ENCODE measurements at places on chromosomes 5 and 9. TPM values are rescaled to one million over a fixed set of nuclear protein-coding genes. Genes with fewer than 3 reads are reported as not detected.

DNA sequence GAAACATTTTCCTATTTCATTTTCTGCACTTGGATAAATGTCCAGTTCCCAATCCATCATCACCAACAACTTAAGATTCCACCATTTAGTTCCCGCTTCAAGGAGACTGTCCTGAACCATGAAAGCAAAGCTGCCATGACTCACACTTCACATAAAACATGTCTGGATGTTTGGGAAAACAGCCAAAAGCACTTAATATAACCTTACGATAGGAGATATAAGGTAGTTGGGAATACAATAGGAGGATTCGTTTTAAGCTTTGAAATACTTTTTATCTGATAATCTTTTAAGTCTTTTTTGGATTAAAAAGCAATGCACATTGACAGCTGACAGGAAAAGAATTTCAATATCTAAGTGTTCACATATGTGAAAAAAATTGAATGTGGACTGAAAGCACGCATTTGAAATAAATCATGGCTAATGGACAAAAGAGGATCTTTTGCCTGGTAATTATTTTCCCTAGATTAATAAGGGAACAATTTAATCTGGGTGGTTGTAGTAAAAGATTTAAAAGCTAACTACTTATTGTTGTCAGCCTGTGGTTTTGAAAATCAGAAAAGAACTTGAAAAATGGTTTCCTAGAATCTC lies 17.3 kb upstream of the TGFBI start:
- no peak for DNase-seq

GRCh38 chr5:121968910-121969607 lies 7.3 kb downstream of the SRFBP1 start:
- no peak for DNase-seq

DNA sequence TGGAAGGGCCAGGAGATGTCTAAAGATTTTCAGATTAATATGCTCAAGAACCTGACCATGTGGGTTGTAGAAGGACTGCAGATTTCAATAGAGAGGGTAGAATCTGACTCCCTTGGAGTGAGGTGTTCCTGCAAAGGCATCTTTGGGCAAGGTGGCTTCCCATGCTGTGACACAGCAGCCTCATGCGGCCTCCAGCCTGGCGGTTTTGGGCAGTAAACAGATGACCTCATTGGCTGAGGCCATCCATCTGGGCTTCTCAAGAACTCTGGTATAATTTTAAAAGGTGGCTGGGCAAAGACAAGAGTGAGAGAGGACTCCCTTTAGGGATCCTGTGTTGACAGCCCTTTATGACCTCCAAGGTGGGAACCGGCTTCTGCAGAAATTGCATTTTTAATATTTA lies 90.3 kb upstream of the ERCC6L2 start:
- no peak for DNase-seq

DNA sequence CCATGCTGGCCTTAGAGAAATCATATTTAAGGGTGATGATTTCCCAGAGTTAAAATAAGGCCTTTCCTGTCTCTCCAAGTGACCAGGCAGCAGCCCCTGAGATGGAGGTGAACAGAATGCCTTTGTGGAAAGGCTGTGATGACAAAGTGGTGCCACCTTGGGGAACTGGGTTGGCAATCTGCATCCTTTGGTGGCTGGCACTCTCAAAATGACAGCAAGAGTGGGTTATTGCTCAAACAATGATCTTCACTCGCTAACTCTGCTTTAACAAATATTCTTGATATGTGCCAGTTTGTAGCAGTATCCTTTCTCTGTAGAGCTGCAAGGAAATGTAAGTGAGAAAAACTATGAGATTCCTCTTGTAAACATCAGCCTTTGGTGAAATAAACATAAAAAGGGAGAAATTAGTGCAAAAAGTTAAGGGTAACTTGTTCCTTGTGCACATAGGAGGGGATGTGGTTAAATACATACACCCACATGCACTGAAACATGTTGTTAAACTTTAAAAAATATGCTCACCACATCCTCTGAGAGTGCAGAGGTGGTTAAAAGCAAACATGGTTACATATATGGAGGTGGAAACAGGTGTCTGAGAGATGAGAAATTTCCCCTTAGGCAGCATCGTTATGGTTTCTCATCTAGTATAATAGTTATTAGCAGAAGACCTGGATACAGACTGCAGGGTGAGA lies 373.4 kb upstream of the CTNND2 start:
- no peak for DNase-seq

DNA sequence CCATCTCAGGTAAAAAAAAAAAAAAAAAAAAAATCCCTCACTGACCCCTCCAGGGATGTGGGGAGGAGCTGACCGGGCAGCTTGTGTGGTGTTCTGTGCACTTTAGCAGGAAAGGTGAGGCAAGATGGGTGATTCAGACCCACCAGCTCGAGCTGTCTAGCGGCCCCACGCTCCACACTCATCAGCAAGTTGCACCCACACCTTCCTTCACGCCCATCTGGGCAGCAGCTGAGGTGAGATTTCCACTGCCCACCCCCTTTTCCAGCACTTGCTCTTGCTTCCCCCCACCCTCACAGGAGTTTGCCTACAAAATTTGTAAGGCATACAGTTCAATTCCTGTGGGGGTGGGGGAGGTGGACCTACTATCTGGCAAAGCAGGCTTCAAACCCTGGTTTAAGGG lies 58.7 kb upstream of the ZNF354B start:
- no peak for DNase-seq

DNA sequence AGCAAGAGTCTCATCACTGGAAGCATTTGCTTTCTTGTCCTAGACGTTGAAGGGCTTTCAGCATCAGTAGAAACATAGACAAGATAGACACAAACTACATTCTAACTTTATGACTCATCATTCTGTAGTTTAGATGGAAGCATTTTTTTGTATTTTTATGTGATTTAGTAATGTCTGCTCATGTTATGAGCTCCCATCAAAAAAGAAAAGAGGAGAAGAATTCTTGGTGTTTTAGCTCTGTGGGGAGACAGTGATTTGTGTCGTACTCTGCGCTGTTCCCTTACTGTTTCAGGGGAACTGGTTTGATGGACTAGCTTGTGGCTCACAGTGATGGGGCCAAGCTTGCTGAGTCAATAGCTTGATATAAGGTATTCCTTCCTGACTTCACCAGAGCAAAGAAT lies 159.2 kb upstream of the WWC1 start:
- no peak for DNase-seq

DNA sequence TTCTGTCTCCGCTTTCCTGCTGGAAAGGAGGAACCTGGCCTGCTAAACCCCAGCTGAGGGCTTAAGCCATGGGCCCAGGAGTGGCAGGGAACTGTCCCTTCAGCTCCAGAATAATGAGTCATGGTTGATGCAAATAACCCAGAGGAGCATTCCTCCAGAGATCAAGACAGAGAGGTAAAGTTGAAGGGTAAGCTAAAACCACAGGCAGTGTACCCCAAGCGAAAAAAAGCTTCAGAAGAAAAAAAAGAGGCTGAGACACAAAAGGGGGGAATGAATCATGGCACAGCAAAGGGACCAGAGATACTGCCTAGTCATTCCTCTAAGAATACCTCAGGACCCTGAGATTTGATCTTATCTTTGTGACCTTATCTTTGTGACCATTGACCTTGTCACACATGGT lies 199.5 kb upstream of the TAS2R1 start:
- no peak for DNase-seq

DNA sequence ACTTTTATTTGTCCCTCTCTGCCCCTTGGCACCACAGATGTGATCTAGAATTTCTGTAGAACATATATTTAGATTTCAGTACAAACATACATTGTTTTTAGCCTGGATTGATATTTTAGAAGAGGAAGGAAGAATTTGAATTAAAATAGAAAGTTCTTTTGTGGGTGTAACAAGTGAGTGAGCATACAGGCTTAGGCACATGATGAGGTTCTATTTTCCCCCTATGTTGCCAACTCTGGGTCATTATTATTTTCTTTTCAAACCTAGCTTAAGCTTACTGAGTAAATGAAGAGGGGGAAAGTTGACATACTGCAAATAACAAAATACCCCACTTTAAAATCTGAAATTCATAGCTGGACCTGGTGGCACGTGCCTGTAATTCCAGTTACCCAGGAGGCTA lies 102.9 kb downstream of the GCNT1 start:
- DNase-seq: no peak

DNA sequence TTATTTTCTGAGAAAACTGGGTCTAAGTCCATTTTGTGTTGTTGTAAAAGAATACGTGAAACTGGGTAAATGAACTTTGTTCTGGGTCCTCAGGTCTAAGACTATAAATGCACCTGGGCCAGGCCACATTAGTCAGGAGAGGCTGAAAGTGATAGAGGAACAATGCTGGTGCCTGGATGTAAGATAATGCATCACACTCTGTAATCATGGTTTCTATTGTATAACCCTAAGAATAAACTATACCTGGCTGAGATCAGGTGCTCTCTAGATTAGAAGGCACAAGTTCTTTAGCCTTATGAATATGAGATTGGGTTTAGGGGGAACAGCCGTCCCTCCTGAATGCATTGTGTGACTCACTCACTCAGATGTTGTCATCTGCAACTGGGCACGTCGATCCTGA lies 675.5 kb downstream of the HTR1A start:
- no peak for DNase-seq

TUT7 gene
- total RNA-seq: 23.3 TPM

SHOC1 gene
- total RNA-seq: not detected

PCDHGC4 gene
- 2.0 TPM for total RNA-seq

TRIM14 gene
- 11.8 TPM for total RNA-seq

GRCh38 chr5:125668884-125669283 lies 754.3 kb upstream of the GRAMD2B start:
- DNase-seq: no peak

DNA sequence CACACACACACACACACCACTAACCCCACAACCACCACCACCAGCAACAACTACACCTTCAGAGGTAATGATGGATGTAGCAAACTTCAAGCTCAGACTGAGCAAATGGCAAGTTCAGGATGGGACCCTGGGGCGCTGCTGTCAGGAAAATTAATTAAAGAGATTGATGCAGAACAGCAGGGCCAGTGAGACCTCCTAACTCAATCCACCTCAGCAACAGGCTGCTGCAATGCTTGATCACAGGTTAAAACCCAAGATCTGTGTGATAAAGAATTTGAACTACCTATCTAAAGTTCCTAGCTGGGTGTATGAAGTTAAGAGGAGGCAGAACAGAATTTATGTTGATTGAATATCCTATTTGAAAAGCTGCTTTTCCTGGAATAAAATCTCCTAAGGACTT lies 140.3 kb upstream of the FER start:
- DNase-seq: no peak

- no peak for DNase-seq
These were observed 35.8 kb upstream of the ATP10B start for GRCh38 chr5:160887780-160888179.

- DNase-seq: no peak
These were observed 85.8 kb downstream of the MRPS27 start for GRCh38 chr5:72234265-72234700.

DNA sequence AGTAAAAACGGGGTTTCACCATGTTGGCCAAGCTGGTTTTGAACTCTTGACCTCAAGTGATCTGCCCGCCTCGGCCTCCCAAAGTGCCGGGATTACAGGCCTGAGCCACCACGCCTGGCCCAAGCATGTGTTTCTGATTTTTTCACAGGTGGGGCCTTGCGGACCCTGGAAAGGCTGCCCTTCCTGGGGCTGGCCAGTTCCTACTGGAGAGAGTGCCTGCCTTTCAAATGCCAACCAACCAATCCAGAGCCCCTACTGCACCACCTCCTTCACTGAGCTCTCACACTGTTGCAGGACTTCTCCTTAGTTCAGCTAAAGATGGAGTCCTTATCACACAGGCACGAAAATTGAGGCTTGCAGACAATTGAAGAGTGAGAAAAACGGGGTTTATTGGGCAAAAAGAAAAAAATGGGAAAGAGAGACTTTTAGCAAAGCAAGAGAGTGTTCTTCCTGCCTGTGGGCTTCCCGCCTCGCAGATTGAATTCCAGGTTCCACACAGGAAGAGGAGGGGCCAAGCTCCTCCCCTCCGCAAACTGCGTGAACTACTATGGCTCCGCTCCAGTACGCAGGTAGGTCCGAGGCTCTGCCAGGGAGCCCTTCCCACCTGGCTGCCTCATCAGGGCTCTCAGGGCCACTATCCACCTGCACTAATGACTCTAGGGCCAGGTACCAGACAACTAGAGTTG lies 8.3 kb upstream of the CMBL start:
- DNase-seq: no peak

C9orf50 gene
- not detected for total RNA-seq

GRCh38 chr9:99977033-99977792 lies 70.8 kb downstream of the STX17 start:
- no peak for DNase-seq

CCDC183 gene
- 0.29 TPM for total RNA-seq

DNA sequence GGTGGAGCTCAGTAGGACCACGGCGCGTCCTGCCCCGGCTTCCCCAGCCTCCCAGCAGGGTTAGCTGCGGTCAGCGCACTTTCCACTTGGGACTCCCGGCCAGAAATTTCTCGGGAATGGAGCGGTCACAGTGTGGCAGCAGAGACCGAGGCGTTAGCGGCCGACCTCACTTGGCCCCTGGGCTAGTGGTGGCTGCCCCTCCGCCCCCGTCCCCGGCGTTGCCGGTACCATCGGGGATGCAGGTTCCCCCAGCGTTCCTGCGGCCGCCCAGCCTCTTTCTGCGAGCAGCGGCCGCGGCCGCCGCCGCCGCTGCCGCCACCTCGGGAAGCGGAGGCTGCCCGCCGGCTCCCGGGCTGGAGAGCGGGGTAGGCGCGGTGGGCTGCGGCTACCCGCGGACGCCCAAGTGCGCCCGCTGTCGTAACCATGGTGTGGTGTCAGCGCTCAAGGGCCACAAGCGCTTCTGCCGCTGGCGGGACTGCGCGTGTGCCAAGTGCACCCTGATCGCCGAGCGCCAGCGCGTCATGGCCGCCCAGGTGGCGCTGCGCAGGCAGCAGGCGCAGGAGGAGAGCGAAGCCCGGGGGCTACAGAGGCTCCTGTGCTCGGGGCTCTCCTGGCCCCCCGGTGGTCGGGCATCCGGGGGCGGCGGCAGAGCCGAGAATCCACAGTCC lies 460 bp downstream of the DMRTA1 start:
- DNase-seq: peak; percentile 80

MUSK gene
- total RNA-seq: 0.88 TPM

GRCh38 chr5:140145256-140145655 lies 19.5 kb downstream of the IGIP start:
- DNase-seq: no peak

MARVELD2 gene
- total RNA-seq: 0.56 TPM

DNA sequence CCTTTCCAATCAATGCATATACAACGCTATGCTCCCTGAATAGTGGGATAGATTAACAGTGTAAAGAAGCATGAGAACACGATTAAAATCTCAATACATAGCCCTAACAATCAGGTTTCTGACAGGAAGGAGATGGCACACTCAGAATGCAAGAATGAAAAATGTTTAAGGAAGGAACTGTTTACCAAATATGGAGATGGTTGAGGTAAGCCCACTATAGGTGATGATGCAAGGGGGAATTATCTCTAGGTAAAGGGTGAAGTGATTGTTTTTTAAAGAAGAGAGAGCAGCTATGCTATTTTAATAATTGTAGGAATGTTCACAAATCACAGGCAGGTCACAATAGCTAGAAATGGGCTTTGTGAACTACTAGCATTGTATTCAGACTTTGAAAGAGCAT lies 302.4 kb downstream of the CHSY3 start:
- no peak for DNase-seq

DNA sequence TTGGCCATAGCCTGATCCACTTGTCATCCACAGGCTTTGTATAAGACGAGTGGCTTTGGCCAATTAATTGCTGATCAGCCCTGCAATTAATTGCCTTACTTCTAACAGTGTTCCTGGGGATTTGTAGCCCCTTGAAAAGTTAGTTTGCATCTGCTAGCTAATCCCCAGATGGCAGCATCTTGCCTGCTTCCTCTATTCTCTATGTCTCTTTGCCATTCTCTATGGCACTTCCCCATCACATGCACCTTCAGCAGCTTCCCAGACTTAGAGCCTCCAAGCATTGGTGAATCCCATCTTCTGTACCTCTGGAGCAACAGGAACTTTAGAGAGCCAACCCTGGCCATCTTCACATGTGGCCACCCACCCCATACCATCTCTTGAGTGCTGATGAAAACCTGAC lies 197.0 kb upstream of the DMAC1 start:
- DNase-seq: no peak

Measured in posterior vena cava (tissue), 2 donors.